Left ventricle myocardium superior (tissue), 1 donor: ENCODE measurements at places on chromosomes 6 and 20. TPM values are rescaled to one million over a fixed set of nuclear protein-coding genes. Genes with fewer than 3 reads are reported as not detected.

RANBP9 gene
- total RNA-seq: 31.9 TPM

DNA sequence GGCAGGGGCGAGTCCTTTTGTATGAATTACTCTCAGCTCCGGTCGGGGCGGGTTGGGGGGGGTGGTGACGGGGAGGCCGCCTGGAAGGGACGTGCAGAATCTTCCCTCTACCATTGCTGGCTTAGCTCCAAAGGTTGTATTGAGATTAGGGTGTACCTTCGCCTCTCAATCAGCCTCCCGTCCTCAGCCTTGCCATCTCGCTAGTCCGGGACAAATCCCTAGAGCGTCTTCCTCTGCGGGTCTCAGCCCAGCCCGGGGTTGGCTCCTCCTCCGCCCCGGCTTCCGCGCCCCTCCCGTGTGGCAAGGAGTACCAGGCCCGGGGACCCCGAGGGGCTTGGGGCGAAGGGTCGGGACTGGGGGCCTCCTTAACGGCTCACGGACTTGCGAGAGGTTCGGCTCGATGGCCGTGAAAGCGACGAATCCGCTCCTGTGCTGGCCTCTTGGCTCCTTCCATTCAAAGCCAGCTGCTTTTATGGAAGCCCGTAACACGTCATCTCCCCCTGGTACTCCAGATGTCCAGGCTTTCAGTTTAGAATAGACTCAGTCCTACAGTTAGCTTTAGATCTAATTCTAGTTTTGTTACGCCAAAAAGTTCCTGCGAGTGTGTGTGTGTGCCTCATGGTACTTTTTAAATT lies 636 bp upstream of the EEF1A1 start:
- DNase-seq: peak; percentile 78

GRCh38 chr20:20447196-20447595 lies 79.3 kb downstream of the INSM1 start:
- DNase-seq: no peak

GRCh38 chr6:170087941-170088581 lies 202.8 kb downstream of the DLL1 start:
- peak; percentile 45 for DNase-seq
